ENCODE measurements at places on chromosomes 13 and 19.
A peak's percentile ranks its signal among the peaks of the same experiment; 100 is the strongest.

GRCh38 chr13:83065108-83065507, 817.2 kb downstream of the SLITRK1 start:
- no peak for DNase-seq

DNA sequence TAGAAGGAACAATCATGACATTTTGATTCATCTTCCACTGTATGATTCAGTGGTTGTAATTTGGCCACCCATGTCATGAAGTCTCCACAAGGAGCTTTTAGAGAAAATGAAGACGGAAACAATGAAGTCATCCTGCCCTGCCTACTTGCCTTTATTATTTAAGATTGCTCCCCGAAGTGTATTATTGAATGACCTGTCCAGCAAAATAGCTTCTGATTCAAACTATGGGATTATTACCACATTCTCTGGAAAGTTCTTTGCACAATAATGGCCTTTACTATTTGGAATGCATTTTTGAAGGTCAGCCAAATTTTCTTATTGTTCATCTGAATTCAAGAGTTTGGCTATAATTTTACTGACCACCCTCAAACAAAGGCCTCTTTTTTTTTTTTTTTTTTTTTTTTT, 77.8 kb upstream of the RFC3 start:
- DNase-seq, result no peak

DNA sequence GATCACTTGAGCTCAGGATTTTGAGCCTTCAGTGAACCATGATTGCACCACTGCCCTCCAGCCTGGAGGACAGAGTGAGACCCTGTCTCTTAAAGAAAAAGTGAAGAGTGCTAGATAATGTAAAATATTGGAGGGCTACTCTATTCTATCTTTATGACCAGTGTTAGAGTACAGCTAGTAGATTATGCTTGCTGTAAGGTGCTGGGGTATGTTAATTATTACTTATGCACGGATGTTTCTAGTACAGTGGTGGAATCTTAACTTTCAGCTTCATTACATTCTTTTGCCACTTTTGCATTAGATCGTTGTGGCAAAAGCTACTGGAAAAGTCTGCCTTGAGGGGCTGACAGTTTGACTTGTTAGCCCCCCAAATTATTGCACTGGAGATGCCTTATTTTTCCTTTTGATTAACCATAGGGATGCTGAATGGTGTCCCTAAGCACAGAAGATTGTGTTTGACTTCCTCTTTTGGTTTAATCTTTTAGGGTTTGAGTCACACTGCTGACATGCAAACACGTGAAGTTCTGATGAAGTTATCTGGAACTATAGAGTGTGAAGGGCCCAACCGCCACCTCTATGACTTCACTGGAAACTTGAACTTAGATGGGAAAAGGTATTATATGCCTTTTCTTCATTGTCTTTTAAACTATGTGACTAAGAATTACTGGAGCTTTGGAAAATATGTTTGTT, 169.8 kb downstream of the ATP8A2 start:
- no peak for DNase-seq

DNA sequence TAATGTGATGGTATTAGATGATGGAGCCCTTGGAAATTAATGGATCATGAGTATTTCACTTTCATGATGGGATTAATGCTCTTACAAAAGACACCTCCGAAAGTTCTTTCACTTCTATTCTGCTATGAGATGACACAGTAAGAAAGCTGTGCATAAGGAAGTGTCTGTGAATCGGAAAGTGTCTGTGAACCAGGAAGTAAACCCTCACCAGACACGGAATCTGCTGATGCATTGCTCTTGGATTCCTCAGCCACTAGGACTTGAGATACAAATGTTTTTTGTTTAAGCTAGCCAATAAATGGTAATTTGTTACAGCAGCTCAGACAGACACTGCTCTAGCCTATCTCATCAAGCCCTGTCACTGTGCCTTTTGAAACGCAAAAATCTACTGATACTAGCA, 440.4 kb upstream of the PRR20A start:
- no peak for DNase-seq

DNA sequence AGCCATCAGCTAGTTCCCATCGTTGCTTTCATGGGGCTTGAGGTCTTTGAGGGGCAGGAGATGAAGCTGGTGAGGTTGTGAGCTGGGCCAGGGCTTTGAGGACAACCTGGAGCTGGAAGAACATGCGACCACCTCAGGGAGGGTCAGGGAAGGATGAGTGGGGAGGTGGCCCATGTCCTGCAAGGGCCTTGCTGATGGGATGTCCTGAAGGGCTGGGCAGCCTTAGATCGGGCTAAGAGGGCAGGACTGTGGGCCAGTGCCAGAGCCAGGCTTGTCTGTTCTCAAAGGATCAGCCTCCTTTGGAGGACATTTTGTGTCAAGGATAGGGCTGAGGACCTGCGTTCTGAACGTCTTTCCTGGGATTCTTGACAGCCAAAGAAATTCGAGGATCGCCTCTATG, 10.5 kb downstream of the CYTH2 start:
- no peak for DNase-seq

- DNase-seq, result no peak
Measured at GRCh38 chr19:44697670-44698034, 1.3 kb upstream of the CEACAM16 start.

DNA sequence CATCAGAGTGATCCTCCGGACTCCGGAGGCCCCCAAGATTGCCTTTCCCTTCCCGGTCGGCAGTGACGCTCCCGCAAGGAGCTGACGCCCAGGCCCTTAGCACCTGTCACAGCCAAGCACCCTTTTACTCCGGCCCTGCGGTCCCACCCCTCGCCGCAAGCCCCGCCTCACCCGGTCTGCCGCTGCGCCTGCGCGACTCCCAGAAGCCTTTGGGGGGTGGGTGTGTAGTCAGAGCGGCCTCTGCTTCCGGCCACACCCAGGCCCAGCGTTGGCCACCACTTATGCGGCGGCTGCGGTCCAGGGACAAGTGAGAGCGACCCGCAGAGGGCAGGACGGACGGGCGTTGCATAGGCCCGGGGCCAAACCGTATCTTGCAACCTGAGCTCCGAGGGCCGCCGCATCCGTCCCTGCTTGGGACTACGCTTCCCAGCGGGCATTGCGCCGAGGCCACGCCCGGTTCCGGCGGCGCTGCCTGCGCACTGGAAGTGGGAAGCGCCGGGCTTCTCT, 441 bp upstream of the ZFP28 start:
- DNase-seq, result peak; percentile 94
